ENCODE measurements at places on chromosomes 16 and 17.

DNA sequence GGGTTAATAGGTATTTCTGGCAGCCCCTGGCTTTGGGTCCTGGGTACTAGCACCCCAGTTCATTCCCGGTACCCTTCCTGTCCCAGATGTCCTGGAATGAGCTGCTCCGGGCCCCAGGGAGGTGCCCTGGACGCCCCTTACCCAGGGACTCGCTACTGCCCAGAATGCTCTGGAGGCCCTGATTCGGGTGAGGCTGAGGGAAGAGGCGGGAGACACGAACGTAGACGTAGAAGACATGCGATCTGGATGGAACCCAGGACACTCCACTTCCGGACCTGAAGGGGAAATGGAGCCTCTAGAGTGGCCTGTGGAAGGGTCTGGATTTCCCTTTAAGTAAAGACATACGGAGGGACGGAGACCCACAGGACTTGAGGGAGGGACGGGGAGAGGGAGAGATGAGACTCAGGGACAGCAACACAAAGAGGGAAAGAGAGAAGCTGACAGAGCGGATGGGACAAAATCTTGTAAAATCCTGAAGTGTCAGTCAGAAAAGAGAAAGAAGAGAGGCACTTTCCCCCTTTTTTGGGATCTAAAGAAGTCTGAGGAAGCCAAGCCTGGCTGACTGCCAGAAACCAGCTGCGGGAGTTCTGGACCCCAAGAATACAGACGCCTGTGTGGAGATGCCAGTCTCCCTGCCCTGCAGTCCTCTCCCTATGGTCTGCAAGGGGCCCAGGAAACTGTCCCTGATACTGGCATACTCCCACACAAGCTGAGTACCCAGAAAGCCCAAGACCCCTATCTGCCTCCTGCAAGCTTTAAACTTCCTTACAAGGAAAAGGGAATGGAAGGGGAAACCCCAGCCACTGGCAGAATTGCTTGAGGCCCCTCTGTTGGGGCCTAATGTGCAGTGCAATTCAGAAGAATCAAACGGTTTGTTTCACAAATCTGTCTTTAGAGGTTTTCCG is 1.0 kb upstream of the HOXB13 start:
- DNase-seq: no peak

DNA sequence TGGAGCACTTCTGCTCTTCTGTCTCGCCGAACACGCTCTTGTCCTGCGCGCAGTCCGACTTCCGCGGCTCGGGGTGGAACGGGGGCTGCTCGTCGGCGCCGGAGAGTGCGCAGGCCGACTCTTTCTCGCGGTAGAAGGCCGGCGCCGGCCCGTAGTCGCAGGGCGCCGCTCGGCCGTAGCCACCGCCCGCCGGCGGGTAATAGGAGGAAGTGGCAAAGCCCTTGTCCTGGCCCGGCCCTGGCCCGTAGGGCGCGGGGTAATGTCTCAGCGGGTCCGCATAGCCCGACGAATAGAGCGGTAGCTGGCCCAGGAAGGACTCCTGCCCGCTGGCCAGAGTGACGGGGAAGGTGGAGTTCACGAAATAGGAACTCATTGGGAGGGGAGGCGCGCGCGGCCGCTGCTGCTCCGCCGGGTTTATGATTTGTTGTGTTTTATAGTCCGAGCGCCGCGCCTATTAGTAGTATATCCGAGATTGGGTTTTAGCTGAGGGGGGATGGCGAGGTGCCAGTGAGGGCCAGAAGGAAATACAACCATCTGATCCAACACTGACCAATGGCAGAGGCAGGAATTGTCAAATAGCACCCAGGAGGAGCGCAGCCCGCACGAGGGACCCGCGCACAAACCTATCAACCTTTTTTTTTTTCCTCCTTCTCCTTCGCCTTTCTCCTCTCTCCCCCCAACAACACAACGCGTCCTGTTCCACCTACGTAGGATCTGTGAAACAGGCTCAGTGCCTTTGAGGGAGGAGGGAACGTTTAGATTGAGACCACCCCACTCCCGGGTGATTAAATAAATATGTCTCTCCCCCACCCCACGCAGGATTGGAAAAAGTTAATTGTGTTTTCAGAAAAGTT is 4.4 kb upstream of the HOXB5 start:
- DNase-seq: no peak

GRCh38 chr17:2975469-2975958 is 87.9 kb downstream of the OR1D5 start:
- no peak for DNase-seq

DNA sequence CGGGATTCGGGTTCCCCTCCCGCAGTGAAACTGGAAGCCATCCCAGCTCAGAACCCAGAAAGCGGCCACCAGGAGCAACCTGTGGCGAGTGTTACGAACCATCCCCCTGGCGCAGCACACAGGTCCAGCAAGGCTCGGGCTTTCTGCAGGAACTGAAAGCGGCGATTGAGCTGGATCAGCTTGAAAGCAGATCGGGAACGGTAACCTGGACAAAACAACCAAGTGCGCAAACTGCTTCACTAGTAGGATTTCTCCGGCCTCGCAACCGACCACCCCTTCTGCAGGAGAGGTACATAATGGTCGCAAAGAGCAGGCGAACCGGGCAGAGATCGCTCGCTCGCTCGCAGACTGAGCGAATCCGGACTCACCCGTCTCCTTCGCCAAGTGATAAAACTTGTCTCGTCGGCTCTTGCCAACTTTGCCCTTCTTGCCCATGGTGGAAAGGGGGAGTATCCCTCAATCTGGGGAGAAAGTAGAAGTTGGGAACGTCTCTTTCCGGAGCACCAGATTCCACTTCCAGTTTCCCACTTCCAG is 696 bp upstream of the PSMC5 start:
- no peak for DNase-seq

DNA sequence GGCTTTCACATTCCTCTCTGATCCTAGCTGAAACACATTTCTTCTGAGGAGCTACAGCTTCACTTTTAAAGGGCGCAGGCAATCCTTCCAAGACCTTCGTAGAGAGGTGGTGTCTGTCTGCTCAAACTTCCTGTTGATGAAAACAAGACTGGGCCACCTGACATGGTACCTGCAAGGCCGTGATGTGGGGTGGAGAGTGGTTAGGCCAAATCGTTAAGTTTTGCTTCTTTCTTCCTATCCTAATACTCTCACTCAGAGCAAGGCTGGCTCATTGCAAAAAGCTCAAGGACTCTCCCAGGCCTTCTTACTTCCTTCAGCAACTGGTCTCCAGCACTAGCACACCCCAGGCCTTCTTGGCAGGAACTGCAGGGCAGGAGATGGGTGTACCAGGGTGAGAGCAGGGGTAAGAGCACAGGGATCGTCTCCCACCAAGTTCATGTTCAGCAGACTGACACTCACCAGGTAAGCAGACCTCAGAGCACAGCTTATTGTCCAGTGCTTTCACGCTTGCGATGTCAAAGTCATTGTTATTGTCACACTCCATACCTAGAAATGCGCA is 10.9 kb upstream of the FOXJ1 start:
- DNase-seq: no peak

- DNase-seq: no peak
Observed at GRCh38 chr17:43599835-43600234, 53.7 kb upstream of the ETV4 start.

DNA sequence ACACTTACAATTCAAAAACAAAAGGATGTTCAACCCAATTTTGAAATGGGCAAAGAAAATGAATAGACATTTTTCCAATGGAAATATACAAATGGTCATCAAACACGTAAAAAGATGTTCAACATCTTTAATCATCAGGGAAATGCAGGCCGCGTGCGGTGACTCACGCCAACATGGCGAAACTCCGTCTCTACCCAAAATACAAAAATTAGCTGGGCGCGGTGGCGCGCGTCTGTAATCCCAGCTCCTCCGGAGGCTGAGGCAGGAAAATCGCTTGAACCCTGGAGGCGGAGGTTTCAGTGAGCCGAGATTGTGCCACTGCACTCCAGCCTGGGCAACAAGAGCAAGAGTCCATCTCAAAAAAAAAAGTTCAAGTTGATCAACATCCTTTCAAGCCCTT is 1.8 kb upstream of the CLUAP1 start:
- DNase-seq: no peak

DNA sequence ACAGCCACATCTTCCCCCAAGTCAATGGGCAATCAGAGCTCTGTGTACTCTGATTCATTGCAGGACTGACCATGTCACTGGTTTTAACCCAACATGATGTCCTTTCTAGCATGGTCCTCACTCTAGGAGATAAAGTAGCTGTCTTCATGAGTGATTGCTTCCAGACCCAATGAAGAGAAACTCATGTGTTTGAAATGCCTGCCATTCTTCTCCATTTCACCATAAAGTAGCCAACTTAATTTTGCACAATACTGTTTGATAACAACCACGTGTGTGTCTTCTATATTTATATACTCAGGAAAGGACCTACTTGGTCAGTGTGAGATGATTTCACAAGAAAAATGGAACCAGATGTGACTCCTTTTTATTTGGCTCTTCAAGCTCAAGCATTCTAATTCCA is 172.5 kb downstream of the AXIN2 start:
- no peak for DNase-seq

DNA sequence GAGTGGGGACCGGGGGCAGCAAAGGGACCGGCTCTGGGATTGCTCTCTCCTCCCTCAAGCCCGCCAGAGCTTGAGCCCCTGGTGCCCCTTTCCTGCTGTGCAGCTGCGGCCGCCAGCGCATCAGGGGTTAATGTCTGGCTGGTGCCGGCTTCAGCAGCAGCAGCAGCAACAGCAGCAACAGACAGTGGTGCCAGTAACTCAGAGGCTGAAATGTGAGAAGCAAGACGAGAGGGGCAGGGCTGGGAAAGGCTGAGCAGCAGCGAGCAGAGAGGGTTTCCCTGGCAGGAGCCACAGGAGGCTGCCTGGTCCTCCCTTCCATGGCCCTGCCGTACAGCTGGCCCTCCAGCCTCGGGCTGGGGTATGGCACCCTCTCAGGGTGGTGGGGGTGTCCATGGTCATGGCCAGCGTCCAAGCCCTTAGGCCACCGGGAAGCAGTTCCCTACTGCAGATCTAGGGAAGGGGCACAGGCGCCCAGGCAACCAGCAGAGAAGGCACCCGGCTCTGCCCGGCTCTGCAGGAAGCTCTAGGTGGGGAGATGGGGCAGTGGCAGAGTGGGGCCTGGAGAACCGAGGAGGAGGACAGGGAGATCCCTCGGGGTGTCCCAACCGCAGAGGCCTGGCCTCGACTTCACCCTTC is 21.1 kb upstream of the TFAP4 start:
- DNase-seq: peak; percentile 92

- DNase-seq: no peak
Observed at GRCh38 chr17:72697602-72698146, 394.8 kb downstream of the SLC39A11 start.

GRCh38 chr16:74931445-74931844 is 53.5 kb downstream of the WDR59 start:
- no peak for DNase-seq

DNA sequence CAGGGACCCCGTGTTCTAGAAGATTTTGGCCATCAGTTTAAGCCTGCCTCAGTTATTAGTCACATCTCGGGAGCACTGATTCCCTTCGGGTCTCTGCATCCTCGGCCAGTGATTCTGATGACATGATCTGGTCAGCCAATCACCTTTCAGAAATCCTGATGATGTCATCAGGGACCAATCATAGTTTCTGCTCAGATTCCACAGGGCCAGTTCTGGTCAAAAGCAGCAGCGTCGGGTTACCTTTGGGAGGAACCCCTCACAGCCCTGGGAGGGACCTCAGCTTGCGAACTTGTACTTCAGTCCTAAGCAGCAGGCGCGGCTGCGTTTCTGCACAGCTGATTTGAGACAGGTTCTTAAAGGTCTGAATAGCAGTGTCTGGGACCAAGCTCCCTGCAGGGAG is 13.9 kb downstream of the KDM8 start:
- DNase-seq: no peak

DNA sequence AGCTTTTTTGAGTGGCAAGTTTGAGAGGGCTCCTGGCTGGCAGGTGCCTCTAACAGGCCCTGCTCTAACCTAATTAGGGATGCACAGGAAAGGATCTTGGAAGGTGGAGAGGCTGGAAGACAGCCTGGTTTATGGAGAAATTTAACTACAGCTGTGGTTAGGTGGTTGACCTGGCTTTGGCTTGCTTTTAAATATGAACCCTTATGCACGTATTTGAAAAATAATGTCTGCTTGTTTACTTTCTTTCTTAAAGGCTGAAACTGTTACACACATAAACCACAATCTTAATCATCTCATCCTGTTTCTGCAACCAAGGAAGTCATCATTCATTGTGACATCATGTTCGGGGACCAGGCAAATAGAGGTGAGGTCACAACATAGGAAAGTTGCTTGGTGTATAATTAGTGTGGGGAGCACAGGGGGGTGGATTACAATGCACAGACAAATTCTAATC is 23.1 kb upstream of the DHRS13 start:
- no peak for DNase-seq

DNA sequence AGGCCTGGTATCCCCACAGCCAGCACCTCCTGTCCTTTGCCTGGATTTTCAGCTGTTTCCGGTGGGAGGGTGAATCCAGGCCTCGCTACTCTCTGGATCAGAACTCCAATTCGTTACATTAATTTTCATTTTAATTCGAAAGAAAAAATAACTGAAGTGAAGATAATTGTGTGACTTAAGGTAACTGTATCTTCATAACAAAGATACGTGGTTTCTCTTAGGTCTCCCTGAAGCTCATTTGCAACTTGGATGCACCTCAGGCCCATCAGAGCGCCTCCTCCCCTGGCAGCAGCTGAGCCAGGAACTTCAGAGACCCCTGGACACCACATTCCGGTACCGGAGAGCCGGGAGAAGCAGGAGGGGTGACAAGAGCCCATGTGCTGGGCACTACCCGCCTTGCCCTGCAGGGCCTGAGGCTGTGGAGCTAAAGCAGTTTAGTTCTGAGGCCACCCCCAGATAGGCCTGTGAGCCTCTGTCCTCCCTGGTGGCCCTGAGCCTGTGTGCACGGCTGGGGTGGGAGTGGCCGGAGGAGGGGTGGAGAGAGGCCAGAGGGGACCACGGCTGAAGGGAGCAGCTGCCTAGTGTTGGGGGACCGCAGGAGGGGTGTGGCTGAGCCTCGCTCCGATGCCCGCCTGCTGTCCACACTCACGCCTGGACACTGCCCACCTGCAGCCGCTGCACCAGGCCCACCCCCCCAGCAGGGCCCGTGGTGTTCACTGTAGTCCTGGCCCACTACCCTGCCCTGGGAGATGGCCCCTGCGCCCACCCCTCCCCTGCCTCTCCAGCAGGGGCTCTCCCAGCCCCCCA is 11.4 kb upstream of the DUS1L start:
- DNase-seq: no peak

DNA sequence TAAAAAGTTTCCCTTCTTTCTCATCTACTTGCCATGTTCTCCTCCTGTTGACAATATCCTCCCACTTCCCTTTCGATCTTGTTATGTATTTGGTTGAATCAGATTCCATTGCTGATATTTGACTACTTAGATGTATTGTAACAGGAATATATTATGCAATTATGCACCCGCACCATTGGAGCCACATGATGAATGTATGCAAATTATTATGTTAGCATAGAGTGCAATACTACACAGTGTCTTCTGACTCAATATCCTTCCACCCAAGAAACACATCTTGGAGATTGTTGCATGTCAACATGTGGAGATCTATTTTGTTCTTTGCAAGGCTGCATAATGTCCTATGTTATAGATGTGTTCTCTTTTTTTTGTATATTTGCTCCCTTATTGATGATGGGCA is 219.2 kb upstream of the RBFOX1 start:
- DNase-seq: no peak

DNA sequence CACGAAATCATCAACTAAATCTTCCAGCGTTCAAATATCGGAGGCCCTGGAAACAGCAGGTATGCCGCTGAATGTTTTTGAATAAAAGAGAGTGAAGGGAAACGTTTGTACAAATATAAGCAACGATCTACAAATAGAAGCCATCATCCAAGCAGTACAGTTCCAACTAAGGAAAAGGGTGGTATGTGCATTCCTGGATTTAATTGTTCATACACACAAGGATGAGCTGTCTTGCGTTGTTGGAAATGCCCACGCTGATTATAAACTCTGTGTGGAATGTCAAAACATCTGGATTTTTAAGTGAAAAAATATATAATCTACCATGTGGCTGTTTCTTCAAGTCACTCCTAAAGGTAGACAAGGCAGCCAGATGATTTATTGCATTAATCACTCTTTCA is 191.8 kb upstream of the HSBP1 start:
- no peak for DNase-seq

Data from left hindlimb (tissue), 1 donor.